ENCODE measurements at places on chromosomes 4 and X.
A peak's percentile ranks its signal among the peaks of the same experiment; 100 is the strongest.

GRCh38 chr4:1600211-1600780 is 83.8 kb downstream of the FAM53A start:
- DNase-seq = no peak

DNA sequence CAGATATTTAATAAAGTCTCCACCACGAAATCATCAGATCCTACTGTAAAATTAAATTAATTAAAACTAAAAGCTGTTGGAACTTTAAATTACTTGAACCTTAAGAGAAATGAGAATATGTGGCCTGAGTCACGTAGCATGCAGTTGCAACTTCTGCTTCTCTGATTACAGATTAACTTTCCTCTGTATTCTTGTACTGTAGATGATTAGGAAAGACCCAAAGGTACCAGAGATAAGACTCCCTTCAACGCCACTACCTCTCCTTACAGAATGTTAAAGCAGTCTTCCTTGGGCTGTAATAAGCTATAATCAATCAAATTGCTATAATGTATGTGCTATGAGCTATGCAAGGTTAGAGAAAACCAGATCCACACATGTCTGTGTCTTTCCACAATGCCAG is 47.9 kb downstream of the FAM13A start:
- no peak for DNase-seq

DNA sequence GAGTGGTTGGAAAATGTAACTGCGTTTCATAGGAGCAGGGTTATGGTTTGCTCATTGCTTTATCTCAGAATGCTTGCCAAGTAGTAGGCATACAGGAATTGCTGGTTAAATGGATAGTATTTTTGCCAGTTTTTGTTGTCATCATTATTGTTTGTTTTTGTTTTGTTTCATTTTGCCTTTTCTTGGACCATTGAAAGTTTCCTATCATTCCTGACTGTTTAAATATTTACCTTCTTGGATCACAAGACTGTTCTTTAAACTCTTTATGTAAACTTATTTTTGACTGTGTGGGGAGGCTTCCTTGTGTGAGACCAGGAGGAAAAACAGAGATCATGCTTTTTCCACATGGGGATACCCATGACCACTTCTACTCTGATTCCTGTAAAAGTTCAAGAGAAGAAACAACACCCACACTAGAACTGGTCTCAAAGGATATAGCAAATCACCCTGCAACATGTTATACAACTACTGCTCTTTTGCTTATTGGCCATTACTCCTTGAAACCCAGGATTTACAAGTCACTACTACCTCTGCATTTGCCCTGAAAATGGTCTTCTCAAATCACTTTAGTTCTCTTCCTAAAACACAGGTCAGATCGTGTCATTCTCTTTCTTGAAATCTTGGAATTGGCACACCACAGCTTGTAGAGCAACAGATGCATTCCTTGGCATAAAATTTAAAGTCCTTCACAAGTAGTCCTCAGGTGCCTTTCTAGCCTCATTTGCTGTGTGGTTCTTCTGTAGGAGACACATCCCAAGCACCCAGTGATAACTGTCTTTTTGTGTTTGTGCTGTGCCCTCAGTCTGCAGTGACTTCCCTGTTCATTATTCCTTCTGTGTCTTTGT is 51.3 kb downstream of the FNIP2 start:
- DNase-seq = no peak

DNA sequence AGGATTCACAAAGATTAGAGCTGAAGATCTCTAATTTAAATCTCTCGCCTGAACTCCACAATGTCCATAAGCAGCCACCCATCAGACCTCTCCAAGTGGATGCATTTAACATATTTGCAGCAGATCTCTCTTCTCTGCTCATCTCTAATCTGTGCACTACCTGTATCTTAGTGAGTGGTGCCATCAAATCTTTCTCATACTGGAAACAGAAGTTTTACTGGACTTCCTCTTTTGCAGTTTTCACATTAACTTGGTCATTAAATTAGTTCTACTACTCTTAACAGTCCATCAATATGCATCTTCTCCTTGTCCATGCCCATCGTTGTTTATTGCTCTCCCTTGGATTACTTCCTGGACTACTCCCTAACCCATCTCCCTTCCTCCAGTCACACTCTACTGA is 488.5 kb downstream of the IL15 start:
- DNase-seq = no peak

DNA sequence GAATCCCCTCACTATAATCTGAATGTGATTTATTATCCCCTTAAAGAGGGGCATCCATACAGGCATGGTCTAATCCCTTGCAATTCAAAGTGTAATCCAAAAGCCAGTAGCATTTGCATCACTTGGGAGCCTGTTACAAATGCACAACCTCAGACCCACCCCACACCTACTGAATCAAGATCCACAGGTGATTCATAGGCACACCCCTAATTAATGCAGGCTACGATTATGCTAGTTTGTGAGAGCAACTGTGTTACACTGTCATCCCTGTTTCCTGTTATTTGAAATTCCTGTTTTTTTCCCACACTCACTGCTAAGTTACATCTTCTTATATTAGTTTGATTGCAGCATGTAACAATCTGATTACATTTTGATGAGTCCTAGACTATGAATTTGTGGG is 120.0 kb downstream of the RAB28 start:
- no peak for DNase-seq

DNA sequence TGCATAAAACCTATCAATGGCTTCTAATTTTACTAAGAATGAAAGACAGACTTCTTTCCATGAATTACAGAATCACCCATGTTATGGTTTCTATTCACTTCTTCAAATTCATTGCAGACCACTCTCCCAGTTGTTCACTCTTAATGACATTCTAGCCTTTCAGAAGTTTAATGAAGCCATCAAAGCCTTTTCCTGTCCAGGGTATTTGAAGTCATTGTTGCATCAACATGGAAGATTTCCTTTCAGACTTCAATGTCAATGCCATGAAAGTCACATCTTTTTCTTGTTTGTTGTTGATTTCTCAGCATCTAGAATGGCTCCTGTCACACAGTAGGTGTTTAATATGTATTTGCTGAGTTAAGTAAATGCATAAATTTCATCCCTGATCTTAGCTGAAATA is 48.1 kb upstream of the ARSJ start:
- no peak for DNase-seq

GRCh38 chrX:17737986-17738713 is 857 bp downstream of the SCML1 start:
- DNase-seq = peak; percentile 9

DNA sequence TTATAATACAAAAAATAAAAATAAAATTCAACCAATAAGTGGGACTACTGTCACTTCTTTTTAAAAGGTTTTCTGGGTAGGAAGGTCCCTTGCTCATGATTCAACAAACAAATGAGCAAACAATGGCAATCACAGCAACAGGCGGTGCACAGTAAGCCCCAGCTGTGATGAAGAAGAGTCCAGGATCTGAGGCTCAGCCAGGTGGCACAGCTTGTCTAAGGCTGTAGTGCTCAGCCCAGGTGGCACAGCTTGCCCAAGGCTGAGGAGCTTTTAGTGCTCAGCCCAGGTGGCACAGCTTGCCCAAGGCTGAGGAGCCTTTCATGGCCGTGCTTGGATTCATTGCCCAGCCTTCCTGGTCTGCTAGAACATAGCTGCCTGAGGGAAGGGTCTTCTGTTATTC is 75.0 kb downstream of the ZFYVE28 start:
- DNase-seq = no peak

DNA sequence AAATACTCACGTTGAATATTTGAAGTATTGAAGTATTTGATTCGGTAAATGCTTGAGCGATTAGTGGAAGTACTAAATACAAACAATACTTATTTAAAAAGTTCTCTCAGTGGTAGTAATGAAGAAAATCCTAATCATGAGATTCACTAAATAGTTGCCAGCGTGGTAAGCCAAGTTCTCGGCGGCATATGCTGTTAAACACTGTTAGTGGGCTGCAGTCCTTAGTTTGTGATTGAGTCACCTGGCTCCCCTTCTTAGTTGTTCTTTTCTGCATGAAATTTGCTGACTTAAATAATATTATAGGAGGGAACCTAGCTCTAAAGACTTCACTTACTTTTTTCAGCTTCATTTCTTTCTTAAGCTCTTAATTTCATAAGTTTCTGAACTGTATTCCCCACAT is 51.4 kb downstream of the STIM2 start:
- DNase-seq = no peak

DNA sequence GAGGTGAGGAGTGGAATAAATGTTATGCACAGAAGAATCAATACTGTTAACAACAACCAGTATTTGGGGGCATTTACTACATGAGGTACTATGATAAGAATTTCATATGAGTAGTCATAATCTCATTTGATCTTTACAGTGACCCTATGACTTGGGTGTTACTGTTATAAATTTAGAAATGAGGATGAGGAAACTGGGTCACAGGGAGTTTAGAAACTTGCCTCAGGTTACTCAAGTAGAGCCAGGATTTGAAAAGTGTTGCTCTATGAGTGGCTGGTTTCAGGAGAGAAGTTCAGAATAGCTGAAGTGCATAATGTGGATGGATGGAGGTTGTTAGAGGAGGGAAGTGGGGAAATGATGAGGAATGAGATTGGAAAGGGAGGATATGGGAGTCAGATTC is 16.6 kb upstream of the DDIT4L start:
- no peak for DNase-seq

GRCh38 chr4:26787461-26788340 is 72.9 kb upstream of the STIM2 start:
- no peak for DNase-seq

- DNase-seq = no peak
Observed at GRCh38 chr4:166202991-166203390, 330.0 kb downstream of the TLL1 start.

- no peak for DNase-seq
Observed at GRCh38 chr4:40251366-40251765, 54.5 kb downstream of the RHOH start.

- DNase-seq = no peak
Observed at GRCh38 chr4:76305971-76306881, at the start of gene STBD1. TSS of gene STBD1 (plus strand) at chr4:76306733. CDS start at chr4:76306770, 37 bp downstream.

- no peak for DNase-seq
Observed at GRCh38 chr4:90027565-90027964, 99.6 kb upstream of the CCSER1 start.

- DNase-seq = no peak
Observed at GRCh38 chr4:178056996-178057395, 614.8 kb upstream of the AGA start.

GRCh38 chr4:101306225-101306624 is 41.1 kb downstream of the PPP3CA start:
- no peak for DNase-seq

- DNase-seq = no peak
Observed at GRCh38 chr4:127113844-127114362, 518.9 kb upstream of the INTU start.

DNA sequence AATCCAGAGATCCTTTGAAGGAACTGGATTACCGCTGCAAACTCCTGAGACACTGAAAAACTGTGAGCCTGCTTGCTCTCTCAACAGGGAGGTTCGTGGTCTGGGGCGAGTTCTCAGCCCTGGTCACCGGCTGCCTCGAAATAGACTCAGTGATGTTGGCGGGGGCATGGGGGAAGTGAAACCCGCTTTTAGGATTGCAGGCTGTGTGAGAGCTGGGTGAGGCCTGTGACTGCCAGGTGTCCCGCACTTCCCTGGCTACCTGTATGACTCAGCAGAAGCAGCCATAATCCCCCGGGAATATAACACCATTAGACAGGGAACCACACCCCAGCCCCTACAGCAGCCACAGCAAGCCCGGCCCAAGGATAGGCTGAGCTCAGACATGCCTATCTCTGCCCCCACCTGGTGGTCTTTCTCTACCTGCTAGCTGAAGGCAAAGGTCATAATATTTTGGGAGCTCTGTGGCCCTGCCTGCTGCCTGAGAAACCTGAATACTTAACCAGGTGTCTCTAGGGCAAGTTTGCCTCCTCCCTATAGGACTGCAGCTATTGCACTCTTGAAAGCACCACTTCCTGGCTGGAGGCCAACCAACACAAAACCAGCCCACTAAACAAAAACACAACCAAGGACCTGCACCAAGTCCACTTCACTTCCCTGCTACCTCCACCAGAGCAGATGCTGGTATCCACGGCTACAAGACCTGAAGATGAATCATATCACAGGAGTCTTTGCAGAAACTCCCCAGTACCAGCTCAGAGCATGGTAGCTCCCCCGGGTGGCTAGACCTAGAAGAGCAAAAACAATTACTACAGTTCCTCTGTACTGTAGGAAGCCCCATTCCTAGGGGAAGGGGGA is 202.0 kb downstream of the RRAGB start:
- no peak for DNase-seq

GRCh38 chr4:140813804-140814203 is 57.6 kb upstream of the TBC1D9 start:
- no peak for DNase-seq

- DNase-seq = no peak
Observed at GRCh38 chr4:151049430-151049884, 34.4 kb upstream of the LRBA start.

DNA sequence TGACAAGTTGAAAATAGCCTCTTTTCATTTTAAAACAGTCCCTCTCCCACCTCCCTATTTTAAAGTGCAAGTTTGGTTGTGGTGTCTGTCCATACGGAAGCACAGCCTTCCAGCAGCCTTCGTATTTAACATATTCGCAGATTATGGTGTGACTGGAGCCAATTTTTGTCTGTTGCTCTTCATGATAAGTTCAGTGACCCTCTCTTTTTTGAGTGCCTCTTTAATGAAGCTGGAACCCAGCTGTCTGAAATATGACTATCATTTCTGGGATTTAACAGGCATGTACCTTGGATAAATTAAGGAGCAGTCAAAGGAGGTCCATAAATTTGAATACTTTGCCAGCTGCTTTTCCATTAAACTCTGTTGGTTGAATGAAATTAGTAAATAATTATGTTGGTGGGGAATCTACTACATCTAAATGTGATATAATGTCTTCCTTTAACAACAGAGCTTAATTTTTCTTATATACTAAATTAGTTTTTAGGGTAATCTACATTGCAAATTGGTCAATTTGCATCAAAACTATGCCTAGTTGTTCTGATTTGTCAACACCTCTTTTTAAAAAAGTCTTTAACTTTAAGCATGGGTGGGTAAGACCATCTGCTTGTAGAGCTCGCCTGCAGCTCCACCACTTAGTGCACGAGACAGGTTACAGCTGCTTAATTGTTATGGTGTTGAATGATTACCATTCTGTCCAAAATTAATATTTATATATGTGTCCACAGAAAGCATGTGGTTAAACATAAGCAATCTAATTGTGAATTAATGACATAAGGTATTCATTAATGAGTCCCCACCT is 216.6 kb downstream of the DCTD start:
- DNase-seq = no peak

DNA sequence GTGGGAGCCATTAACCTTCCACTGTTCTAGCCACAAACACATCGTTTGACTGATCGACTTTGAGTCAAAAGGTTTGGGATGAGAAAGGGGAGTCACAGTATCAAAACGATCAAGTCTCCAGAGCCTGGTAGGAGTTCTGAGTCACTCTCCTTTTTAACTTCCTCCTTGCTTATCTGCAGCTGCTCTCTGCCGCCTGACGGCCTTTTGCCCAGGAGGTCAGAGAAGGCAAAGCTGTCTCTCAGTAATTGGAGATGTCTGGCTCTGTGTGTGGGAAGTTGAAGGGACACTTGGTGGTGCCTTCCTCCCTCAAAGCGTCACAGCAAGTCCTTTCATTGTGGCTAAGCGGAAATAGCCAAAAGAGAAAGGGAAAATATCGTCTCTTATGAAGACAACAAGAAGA is 63.1 kb downstream of the ANOS1 start:
- no peak for DNase-seq

Measured in activated T-cell treated with anti-CD3 and anti-CD28 coated beads for 4 hours (primary cell).